Suppressor macrophage treated with lipopolysaccharide for 4 hours (primary cell): ENCODE measurements at places on chromosomes 5 and 9.

DNA sequence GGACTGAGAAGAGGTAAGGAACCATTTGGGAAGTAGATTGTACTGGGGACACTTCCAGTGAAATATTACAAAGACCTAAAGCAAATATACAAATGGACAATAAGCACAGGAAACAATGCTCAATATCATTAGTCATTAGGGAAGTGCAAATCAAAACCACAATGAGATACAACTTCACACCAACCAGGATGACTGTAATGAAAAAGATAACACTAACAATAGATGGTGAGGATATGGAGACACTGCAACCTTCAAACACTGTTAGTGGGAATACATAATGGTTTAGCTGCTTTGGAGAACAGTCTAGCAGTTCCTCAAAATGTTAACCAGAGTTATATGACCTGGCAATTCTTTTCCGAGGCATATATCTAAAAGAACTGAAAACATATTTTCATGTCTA lies 149.7 kb downstream of the TRPM3 start:
- no peak for DNase-seq

- peak; percentile 64 for DNase-seq
Observed at GRCh38 chr9:95409650-95410426, 92.3 kb upstream of the FANCC start.

- no peak for DNase-seq
Observed at GRCh38 chr5:143472576-143472975, 69.1 kb upstream of the NR3C1 start.

DNA sequence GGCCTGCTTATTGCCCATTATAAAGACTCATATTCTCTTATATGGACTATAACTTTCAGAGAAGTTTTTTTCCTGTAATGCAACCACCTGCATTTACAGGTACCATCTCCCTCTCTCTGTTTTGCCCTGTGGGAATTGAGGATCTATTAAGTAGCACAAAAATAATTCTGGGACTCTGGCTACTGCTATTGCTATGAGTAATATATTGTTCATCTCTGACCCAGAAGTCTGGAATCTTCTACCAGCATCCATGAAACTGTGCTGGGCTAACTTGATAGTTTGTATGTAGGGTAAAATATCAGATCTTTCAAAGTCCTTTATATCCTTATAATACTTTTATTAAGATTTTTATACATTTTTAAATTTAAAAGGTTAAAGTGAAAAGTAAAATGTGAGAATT lies 607.2 kb downstream of the EFNA5 start:
- no peak for DNase-seq

DNA sequence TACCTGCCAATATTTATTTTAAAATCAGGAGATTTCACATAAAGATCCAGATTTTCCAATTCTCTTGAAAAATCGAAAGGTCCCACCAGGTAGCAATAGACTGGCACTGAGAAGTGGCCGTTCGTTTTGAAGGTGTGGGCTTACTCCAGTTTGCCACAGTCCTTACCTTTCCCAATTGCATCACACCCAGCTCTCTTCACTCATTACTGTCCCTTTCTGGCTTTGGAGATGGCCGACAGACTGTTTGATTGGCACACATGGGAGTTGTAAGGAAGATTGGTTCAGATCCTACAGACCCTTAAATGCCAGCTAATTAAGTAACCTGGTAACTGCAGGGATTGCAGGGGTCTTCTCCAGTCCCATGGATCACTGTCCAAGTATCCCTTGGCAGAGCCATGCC lies 68.7 kb upstream of the LARP1 start:
- no peak for DNase-seq

DNA sequence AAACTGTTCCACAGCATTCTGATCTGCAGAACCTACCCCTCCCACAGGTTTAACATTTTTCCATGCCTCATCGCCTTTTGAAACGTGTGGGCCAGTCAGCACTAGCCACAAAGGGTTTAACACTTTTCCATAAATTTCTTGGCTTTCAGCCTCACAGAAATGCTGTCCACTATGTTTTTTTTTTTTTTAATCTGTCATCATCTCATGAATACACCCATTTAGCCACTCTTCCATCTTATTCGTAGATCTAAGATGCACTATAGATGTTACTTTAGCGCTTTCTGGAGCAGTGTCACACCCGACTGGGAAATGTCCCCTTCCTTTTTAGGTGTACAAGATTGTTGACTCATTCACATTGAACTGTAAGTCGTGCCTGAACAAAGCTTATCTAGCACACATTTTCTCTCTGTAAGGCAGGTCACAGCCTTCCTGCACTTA lies 62.3 kb downstream of the GCNT1 start:
- DNase-seq: no peak

GRCh38 chr9:13485068-13485596 lies 205.6 kb upstream of the MPDZ start:
- no peak for DNase-seq
